ENCODE measurements at places on chromosomes 4 and X.

GRCh38 chrX:14963447-14964236 is 90.4 kb downstream of the MOSPD2 start:
- DNase-seq: peak; percentile 22

DNA sequence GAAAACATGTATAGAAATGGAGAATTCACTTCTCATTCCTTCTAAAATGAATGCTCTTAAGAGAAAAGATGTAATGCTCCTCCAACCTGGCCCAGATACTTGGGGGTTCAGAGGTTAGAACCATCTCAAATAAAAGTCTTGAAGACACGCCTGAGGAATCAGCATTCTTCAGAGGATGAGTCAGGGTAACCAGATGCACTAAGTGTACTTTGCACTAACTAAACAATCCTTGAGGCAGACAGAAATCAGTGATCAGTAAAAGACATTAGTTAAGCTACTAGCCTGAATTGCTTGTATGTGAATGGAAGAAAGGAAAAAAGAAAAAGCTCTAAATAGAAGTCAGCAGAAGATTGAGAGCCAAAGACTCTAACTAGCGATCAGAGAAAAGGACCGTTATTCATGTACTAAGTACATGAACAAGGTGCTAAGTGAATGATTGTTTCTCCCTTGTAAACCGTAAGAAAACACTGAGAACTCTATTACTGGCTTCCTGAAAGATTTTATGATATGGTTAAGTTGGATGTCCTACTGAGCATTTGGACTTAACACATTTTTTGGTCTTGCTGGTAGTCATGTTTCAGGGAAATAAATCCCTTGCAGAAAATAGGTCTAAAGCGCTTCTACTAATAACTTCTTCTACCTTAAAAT is 738.3 kb downstream of the STPG2 start:
- DNase-seq: no peak

DNA sequence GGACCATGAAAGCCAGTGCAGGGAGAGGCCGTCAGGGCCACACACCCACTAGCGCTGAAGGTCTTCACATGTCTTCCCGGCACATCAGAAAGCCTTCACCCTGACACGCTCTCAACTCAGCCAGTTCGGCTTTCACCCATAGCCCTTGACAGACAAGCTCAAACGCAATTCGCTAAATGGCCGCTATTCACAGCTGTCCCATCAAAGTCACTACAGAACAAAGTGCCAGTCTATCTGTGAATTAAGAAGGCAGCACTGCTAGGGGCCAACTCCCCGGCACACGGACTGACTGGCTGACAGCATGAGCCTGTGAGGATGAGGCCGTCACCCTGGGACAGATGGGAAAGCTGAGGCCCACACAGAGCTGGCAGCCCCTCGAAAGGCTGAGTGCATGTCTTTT is 45.7 kb downstream of the ACOX3 start:
- no peak for DNase-seq

- DNase-seq: no peak
These were observed 92.3 kb upstream of the ADRA2C start for GRCh38 chr4:3673716-3674478.

DNA sequence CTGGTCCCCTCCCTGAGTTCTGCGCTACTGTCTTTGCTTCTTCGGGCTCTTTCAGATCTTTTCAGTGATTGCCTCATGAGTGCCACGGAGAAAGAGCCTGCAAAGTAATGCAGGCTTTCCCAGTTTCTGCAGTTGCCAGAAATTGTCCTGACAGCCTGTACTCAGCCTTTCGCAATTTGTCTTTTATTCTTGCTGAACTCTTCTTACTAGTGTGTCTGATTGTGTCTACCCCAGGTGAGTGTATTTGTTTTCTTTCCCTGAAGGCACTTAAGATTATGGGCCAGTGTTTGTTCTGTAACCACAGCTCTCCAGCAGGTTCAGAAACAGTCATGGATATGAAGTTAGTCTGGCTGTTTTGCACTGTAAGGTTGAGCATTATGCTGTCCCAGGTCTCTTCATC is 47.1 kb downstream of the FAM193A start:
- peak; percentile 26 for DNase-seq
